NCI-H1436 treated with DMSO at 0.1 percent for 48 hours (cell line): ENCODE measurements at places on chromosomes 11 and 22.

GRCh38 chr22:29154364-29155048, 51.2 kb upstream of the EMID1 start:
- no peak for DNase-seq

DNA sequence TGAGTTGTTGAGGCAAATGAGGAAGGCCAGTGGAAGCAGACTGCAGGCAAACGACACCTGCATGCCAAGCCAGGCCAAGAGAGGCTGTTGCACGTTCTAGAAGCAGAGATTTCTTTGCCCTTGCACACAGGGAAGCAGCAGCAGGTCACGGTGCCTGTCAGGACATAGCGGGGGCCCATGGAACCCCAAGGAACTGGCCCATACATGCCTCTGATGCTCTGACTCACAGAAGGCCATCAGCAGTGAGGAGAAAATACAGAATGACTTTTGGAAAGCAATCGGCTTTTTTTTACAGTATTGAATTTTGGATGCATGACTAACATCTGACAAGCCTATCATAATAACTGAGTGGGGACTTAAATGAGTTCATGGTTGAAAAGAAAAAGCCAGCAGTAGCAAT, 123.9 kb downstream of the MPPED1 start:
- DNase-seq: no peak

GRCh38 chr22:41526830-41527799, 17.2 kb downstream of the POLR3H start:
- DNase-seq: no peak

GRCh38 chr11:116576526-116576925, 196.3 kb downstream of the BUD13 start:
- no peak for DNase-seq

GRCh38 chr11:1073261-1073724, 1.4 kb upstream of the MUC2 start:
- DNase-seq: no peak

DNA sequence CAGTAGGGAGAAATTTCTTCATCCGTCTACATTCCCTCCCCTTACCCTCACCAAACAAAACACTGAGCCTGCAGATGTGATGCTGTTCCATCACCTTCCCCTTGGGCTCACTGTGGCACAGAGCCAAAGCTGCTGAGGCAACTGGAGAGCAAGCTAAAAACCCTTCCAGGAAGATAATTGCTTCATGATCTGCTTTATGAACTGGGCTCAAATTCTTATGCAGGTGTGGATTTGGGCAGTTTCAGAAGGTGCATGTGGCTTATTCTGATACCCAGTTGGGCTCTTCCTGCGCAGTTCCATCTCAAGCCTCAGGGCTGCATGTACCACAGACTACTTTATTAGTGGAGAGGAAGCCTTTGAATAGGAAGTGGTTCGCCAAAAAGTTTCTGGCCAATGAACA, 58.3 kb downstream of the AAMDC start:
- no peak for DNase-seq

GRCh38 chr11:10667521-10667885, 26.1 kb downstream of the IRAG1 start:
- no peak for DNase-seq

GRCh38 chr11:22828373-22828772, 1.2 kb downstream of the SVIP start:
- no peak for DNase-seq

GRCh38 chr11:113314065-113314388, 356 bp upstream of the TTC12 start:
- DNase-seq: no peak

- no peak for DNase-seq
These were observed 38.8 kb upstream of the POU2AF1 start for GRCh38 chr11:111417766-111418435.

GRCh38 chr11:60988658-60989057, 17.2 kb downstream of the CD6 start:
- no peak for DNase-seq

GRCh38 chr11:36436064-36436463, 74.0 kb downstream of the TRAF6 start:
- no peak for DNase-seq

GRCh38 chr22:49197505-49197904, 630.2 kb downstream of the BRD1 start:
- DNase-seq: no peak

DNA sequence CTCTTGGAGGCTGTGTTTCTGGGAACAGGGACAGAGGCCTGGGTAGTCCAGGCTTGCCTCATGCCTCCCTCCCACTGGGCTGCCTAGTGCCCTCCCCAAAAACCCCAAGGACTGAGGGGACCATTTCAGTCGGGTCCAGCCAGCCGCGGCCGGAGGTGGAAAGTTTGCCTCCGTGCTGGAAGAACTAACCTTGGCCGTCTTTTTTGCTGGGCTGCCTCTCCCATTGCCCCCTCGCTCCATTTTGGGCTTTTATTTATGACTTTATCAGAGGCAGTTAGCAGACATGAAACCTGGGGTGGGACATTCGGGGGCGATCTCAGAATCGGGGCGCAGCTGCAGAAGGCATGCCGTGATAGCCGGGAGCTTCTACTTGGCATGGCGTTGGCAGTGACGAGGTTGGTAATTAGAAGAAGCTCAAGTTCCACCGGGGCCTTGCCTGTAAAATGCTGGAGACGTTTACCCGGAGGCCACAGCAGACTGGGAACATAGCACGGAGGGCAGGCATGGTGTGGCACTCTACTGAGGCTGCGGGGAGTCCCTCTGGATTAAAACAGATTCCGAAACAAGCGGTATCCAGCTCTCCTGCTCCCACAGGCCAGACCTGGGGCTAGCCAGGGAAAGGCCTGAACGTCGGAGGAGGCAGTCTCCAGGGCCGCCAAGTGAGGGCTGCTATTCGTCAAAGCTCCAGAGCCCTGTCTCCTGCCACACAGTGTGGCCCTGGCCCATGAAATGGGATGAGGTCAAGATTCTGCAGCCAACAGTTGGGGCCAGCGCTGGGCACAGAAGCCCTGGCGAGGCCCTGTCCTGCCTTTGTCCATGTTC, 76.4 kb upstream of the PPARA start:
- no peak for DNase-seq

DNA sequence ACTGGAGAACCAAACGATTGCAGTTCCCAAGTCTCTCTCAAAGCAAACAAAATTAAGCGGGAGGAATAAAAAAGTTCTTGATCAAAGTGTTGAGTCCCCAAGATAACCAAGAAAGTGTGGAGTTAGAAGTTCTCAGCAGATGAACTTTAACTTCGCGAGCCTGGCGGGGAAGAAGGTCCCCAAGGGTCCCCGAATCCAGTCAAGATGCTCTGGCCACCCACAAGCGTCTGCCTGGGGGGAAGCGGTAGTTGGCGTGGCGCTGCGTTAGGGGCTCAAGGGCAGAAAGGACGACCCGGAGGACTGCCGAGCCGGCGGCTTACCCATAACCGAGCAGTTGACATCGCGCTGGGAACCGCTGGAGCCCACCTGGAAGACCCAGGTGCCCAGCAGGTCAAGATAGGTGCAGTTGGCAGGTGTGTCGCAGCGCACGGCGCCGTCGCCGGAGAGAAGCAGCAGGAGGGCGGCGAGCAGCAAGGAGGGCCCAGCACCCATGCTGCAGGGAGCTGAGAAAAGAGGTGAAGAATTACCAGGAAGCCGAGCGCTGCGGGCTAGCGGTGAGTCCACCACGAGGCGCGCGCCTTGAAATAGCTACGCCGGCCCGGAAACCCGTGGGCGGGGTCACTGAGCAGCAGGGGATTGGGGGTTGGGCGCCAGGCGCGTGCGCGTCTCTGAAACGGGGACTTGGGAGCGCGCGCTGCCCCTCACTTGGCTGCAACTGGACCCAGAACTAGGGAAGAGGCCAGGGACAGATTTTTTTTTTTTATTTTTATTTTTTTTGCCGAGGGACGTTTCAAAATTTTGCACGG, at the start of gene CTSC:
TSS of gene CTSC (minus strand) at position 556 of the 806 bp plus-strand sequence. CDS start at position 492, 64 bp downstream.
- no peak for DNase-seq

DNA sequence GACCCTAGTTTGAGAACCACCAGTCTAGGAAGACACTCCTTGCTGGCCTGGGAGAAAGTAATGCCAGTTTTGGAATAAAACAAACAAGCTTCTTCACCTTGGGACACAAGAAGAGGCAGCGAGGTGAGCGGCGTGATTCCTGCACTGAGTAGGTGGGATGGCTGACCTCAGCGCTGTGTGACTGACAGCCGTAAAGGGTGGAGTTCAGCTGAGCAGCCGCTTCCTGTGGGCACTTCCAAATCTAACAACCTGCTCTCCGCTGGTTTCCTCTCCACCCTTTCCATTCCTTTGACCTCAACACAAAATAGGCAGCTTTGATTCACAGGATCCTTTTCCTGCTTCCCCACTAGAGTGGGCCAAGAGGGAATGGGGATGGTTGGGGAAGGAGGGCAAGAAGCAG, 45.8 kb downstream of the PC start:
- DNase-seq: no peak

GRCh38 chr22:35367331-35367886, 13.5 kb upstream of the HMOX1 start:
- DNase-seq: no peak

- DNase-seq: no peak
These were observed 10.8 kb upstream of the RAC2 start for GRCh38 chr22:37254867-37255233.

DNA sequence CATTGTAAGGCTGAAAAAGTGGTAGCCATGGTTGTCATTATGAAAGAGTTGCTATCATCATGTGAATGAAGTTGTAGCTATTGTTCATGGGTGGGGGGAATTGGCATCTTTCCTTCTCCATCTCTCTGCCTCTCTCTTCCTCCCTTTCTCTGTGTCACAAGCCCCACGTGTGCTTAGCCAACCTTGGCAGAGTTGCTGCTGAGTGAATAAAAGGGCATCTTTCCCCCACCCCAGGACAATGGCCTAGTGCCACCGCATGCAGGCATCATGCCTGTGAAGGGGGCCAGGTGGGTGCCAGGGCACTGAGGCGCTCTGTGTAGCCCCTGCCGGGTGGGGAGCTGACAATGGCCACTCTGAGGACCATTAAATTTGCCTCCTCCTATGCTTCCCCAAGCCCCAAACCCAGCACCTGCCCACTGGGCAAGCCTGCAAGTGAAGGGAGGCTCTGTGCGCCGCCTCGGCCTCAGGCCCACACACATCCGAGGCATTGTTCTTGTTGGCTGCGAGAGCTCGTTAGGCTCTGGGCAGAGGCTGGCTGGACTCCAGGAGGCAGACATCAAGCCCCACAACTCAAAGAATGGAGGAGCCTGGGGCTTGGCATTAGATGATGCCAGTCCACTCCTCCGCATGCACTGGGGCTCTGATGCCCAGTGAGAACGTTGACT, 103.9 kb downstream of the SEZ6L start:
- no peak for DNase-seq

- DNase-seq: no peak
These were observed 447.8 kb upstream of the CNTN5 start for GRCh38 chr11:98572941-98573340.

- DNase-seq: no peak
These were observed 8.1 kb downstream of the KRTAP5-5 start for GRCh38 chr11:1637628-1638027.

- no peak for DNase-seq
These were observed 49.3 kb upstream of the CD44 start for GRCh38 chr11:35089666-35090065.

GRCh38 chr11:47552056-47552565, 821 bp downstream of the CELF1 start:
- DNase-seq: no peak
